ENCODE measurements at places on chromosomes 11 and 22. TPM values are rescaled to one million over a fixed set of nuclear protein-coding genes. Genes with fewer than 3 reads are reported as not detected.

GRCh38 chr11:19910931-19911330, 198.3 kb downstream of the NAV2 start:
- DNase-seq = no peak

Gene GSTT2B
- 3.6 TPM for total RNA-seq

GRCh38 chr11:123301013-123301591, 106.1 kb upstream of the CLMP start:
- DNase-seq = no peak

- DNase-seq = no peak
Observed at GRCh38 chr11:95778699-95779098, 10.9 kb downstream of the FAM76B start.

DNA sequence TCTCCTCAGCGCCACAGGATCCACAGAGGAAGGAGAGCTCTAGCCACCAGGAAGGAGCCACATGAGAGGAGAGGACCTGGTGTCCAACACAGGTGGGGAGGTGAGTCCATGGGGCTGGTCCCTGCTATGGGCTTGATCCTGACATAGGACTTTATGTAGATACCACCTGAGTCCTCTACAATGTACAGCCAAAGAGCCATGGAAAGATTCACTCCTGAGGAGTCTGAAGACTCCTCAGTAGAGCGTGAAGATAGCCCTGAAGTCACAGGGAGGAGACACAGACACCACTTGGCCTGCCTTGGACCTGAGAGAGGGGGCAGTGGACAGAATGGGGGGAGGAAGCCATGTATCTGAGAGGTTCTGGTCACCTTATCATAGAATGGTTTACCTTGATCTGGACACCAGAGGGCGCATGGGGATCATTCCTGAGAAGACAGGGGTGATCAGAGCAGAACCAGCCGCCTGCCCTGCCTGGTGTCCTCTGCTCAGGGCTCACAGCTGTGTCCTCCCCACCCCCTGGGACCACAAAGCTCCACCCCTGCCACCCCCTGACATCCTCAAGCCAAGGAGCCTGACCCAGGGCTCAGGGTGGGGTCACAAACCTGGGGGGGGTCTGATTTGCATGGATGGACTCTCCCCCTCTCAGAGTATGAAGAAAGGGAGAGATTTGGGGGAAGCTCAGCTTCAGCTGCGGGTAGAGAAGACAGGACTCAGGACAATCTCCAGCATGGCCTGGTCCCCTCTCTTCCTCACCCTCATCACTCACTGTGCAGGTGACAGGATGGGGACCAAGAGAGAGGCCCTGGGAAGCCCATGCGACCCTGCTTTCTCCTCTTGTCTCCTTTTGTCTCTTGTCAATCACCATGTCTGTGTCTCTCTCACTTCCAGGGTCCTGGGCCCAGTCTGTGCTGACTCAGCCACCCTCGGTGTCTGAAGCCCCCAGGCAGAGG, 77.0 kb downstream of the ZNF280B start:
- DNase-seq = peak; percentile 80

- no peak for DNase-seq
Observed at GRCh38 chr22:25062386-25063085, 110.0 kb downstream of the KIAA1671 start.

DNA sequence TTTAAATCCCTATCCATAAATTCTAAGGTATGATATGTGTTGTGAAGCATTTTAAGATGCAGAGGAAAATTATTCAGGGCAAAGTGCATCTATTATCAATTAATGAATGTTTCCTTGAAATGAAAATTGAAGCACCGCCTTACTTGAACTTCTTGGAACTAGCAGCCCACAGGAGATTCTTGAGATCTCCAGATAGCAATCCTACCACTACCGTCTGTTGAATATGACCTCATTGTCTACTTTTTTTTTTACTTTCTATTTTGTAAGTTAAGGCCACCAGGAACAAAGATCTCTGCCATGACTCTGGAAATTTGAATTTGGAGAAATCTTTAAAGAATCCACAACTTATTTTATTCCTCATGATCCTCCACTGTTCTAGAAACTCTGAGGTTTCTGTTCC, 808.7 kb downstream of the KCNA4 start:
- no peak for DNase-seq

Gene OR4D5
- total RNA-seq = not detected

DNA sequence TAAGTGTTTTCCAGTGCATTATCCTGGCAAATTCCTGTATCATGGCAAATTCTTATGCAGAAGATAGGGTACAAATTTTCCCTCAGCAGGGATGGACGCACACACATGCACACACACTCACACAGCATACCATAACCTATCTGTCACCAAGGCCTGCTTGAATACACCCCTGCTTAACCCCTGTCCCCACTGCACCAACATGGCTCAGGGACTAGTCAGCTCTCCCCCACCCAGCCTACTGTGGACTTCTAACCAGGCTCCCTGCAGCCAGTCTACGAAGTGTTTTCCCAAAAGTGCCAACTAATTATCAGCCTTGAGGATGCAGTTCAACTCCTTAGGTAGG, 63.1 kb downstream of the RAB30 start:
- no peak for DNase-seq

Gene CALCA
- not detected for total RNA-seq

DNA sequence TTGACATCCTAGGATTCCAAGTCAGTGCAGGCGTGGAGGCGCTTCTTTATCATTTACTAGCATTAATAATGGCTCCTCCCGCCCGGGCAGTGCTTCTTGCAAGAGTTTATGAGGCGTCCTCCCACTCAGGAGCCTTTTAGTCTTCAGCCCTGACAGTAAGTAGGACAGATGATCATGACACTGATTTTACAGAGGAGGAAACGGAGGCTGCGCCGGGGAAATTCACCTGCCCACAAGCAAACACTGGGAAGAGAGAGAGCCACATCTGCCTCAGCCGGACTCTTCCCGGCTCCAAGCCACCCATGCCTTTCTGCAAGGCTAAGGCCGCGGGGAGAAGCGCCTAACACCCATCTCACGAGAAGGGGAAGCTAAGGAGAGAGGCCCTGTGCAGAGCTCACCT, 35.9 kb downstream of the KIAA0930 start:
- DNase-seq = no peak

Gene CNTF
- total RNA-seq = 5.2 TPM

Gene KCNJ4
- not detected for total RNA-seq

Gene SLCO2B1
- total RNA-seq = 0.27 TPM

Gene IFITM10
- total RNA-seq = 3.3 TPM

Gene ELP4
- 18.0 TPM for total RNA-seq

Gene MFRP
- not detected for total RNA-seq

DNA sequence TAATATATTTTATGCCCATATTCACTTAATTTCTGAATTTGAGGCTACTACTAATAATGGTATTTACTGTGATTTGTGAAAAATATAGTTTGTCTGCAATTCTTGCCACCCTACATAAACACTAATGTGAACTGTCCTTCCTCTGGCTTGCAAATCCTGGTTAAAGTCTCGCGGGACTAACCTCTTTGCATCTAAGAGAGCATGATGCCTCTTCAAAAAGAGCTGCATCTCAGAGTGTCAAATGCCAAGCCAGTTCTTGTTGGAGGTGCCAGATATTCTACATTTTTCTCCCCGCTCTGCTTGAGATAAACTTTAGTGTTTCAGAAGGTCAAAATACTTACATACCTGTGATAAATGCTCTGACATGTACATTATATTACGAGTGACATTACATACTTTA, 2.1 kb downstream of the ARHGAP42 start:
- no peak for DNase-seq

- no peak for DNase-seq
Observed at GRCh38 chr11:42967653-42968052, 344.1 kb upstream of the API5 start.

Gene LSP1
- total RNA-seq = not detected

DNA sequence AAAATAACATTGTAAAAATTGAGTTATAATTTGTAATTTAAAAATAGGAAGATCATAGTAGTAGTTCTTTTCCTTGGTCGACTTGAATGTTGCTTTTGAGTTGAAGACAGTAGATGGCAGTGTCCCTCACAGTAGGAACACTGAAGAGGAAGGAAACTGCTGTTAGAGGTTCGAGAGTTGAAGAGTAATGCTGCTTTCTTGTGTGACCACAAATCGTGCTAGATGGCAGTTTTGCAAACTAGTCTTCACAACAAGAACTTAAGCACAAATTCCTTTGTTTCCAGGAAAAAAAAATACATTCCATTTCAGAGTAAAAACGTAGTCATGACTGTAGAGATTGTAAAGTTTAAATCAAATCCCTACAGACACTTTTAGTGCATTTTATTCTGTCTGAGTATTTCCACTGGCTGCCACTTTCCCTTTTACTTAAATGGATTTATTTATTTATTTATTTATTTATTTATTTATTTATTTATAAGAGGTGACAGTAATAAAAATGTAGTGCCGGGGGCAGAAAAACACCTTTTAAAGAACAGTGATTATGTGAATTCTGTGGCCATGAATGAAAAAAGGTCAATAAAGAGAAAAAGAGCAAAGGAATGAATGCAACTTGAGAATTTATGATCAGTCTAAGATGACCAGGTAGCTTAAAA, 54.6 kb downstream of the SPECC1L start:
- DNase-seq = peak; percentile 24

DNA sequence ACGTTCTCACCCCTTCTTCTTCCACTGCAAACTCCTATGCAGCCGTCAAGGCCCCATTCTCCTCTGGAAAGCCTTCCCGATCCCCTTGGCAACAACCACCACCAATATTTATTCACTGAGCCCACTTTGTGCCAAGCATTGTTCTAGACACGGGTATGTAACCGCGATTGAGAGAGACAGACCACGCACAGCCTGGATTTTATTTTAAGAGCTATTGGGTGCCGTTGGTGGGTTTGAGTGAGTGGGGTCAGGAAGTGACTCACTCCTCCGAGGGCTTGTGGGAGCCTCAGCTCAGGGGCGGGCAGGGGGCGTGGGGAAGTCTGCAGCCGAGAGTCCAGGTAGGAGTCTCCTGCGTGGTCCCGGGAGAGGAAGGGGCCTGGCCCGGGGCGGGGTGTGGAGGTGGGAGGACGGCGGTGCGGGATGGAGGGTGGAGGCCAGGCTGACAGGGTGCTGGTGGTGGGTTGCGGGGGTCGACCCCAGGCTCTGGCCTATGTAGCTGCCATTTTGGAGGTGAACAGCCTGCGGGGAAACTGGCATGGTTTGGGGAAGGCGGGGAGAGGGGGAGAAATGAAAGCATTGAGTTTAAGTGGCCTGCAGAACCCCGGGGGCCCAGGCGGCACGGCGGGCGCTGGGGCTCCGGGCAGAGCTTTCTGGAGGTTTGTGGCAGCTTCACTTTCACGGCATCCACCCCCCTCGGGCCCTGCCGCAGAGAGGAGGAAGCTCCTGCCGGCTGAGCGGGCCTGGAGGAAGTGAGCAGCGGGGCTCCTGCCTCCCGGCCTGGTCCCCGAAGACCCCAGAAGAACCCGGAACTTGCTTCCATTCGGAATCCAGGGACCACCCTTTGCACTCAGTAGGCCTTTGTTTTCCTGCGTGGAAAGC, 547 bp downstream of the PARVG start:
- DNase-seq = no peak

Gene NEU3
- 14.2 TPM for total RNA-seq

GRCh38 chr11:63919267-63920125, 2.5 kb upstream of the RCOR2 start:
- peak; percentile 17 for DNase-seq

GRCh38 chr11:112336356-112336886, 75.8 kb upstream of the PLET1 start:
- DNase-seq = no peak

GRCh38 chr11:31922450-31922849, 111.3 kb upstream of the PAX6 start:
- no peak for DNase-seq

Measured in Calu3 (cell line).